Iris pigment epithelial cell (primary cell): ENCODE measurements at places on chromosomes 7 and 10.

GRCh38 chr7:29217113-29217512 is 22.5 kb downstream of the CHN2 start:
- peak; percentile 6 for DNase-seq

DNA sequence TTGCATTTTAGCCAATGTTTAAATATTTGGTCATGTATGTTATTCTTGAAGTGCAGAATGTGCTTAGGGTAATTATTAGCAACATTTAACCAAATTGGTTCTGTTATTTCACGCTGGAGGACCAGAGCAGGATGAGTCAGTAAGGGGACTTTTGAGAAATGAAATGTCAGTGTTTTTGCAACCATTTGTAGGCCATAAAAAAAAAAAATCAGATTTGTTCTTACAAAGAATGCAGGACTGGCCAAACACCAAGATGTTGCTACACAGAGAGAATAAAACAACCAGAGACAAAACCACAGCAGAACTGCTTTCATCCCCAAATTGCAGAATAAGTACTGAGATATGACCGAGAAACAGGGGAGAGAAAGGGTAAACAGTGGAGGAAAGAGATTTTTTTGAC is 62.1 kb downstream of the TPST1 start:
- DNase-seq: peak; percentile 96

DNA sequence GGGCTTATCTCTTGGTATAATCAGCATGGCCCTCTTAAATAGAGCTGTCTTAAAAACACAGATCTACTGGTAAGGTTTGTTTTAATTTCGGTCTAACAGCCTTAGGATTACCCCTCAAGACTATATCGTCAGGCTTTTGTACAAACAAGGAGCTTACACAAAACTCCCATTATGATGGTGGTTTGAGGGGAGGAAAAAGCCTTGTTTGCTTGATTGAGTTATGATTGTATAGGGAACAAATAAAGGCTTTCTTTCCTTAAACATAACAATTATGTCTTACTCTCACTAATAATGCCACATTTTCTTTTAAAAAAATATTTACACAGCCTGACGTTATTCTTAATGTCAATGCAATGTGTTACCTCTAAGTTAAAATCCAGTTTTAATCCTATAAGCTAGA is 188.8 kb upstream of the TCF7L2 start:
- DNase-seq: no peak

DNA sequence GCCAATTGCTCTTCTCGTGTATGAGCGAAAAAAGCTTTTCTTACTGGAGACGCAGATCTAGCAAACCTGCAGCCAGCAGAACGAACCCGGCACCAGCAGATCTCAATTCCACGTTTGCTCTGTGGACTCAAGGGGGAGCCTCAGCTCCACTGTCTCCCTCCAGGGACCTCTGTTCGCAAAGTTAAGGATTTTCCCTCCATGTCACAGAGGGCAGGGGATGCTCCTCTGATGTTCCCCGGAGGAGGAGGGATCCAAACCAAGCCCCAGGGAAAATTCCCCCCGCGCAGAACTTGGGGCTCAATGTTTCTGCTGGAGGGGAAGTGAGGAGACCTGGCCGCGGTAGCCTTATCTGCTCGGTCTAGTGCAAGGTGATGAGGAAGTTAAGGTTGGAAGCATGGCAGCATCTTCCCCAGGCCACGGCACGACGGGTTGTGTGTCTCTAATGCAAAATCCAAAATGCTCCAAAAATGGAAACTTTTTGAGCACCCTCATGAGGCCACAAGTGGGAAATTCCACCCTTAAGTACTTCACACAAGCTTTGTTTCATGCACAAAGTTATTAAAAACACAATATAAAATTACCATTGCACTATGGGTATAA is 9.0 kb downstream of the IQCE start:
- peak; percentile 36 for DNase-seq

GRCh38 chr7:81845744-81846241 is 75.9 kb upstream of the HGF start:
- peak; percentile 64 for DNase-seq

DNA sequence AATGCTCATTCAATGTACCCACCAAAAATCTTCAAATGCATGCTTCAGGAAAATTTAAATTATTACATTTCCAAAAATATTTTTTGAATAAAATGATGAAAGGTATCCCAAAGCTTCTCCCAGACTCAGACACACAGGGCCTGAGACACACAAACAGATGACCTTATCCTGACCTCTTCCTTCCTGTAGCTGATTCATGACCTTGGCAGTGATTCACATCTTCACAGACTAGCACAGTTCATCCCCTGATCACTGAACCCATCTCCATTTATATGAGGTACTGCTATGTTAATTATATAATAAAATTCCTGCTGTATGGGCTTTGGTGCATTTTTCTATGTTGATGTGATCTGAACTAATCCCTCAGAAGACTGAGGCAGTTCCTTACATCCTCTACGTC is 265.0 kb upstream of the GLI3 start:
- peak; percentile 86 for DNase-seq

- DNase-seq: no peak
Measured at GRCh38 chr10:18261063-18261610, 120.9 kb downstream of the CACNB2 start.

- no peak for DNase-seq
Measured at GRCh38 chr7:25731068-25731845, 420.7 kb upstream of the NFE2L3 start.
